ENCODE measurements at places on chromosomes 13 and 19.

DNA sequence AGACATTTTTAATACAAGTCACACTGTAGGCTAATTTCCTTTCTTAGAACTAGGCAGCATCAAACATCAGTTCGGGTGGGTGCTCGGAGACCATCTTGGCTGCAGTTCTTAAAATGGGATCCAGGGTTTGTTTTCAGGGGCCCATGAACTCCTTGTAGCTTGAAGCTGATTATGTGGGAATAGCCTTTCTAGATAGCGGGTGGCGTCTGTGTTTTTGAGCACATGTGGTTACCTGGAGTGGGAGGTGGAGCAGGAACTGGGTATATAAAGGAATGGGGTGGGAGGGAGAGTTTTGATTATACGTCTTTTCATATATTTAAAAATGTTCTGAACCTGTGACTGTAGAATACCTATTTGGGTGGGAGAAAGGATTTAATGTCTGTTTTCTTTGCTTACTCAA lies 12.9 kb downstream of the CLPTM1 start:
- no peak for DNase-seq

GRCh38 chr19:2260341-2260805 lies 4.2 kb upstream of the JSRP1 start:
- DNase-seq, result peak; percentile 34

DNA sequence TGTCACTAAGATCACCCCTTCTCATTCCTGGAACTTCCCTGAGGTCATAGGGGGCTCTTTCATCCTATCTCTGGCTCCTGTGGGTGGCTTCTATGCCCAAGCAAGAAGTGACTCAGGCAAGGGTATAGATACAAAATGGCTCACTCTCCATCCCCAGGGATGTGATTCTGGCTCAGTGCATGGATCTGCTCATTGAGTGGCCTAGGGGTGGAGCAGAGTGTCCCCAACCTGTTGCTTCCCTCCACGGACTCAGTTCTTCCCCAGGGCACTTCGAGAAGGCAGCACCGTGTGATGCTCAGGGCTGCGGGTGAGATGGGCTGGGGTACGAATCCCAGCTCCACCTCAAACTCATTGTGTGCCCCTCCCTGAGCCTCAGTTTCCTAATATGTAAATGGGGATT lies 136.4 kb downstream of the PTPRS start:
- DNase-seq, result no peak

GRCh38 chr13:80871481-80871880 lies 530.6 kb upstream of the SPRY2 start:
- no peak for DNase-seq

DNA sequence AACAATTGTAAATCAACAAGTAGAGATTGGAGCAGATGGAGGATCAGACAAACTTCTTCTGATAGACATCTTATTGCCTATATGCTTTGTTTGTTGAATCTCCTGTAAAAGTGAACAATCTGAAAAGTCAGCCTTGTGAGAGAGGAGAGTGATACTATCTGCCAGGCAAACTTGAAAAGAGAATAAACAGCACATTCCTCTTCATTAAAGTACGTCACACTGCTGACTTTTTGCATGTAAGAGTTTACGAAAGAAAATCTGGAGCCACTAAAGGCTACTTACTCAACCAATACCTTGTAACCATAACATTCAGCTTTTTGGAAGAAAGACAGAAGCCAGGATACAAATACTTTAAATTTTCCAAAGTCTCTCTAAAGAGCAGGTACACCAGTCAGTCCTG lies 42.5 kb downstream of the EDNRB start:
- no peak for DNase-seq

DNA sequence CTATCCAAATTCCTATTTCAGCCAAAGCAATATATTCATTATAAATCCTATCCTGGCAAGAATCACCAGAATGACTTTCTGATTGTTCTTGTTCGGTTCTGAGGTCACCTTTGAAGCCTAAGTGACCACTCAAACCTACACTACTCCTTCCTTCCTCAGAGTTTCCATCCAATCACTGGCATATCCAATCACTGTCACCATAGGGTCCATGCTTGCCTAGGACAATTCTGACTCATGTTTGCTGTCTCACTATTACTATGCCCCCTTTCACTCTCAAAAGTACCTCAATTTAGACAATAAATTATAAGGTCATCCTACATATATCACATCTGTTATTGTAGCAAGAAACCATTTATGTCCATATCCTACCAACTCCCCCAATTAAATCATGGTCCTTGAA lies 58.9 kb downstream of the UBL3 start:
- no peak for DNase-seq

GRCh38 chr19:7480222-7480969 lies 8.4 kb downstream of the PEX11G start:
- DNase-seq, result no peak

Measured in hematopoietic multipotent progenitor cell treated with erythropoietin and hydrocortisone succinate and interleukin-3 and kit ligand, for 4 days (in vitro differentiated cells).